ENCODE measurements at places on chromosomes 13 and 19.

- no peak for DNase-seq
Observed at GRCh38 chr19:334296-335071, 10.1 kb downstream of the MIER2 start.

GRCh38 chr19:6568010-6568526 is 22.9 kb downstream of the CD70 start:
- no peak for DNase-seq

GRCh38 chr19:16087940-16088339 is 11.6 kb downstream of the TPM4 start:
- DNase-seq: no peak

DNA sequence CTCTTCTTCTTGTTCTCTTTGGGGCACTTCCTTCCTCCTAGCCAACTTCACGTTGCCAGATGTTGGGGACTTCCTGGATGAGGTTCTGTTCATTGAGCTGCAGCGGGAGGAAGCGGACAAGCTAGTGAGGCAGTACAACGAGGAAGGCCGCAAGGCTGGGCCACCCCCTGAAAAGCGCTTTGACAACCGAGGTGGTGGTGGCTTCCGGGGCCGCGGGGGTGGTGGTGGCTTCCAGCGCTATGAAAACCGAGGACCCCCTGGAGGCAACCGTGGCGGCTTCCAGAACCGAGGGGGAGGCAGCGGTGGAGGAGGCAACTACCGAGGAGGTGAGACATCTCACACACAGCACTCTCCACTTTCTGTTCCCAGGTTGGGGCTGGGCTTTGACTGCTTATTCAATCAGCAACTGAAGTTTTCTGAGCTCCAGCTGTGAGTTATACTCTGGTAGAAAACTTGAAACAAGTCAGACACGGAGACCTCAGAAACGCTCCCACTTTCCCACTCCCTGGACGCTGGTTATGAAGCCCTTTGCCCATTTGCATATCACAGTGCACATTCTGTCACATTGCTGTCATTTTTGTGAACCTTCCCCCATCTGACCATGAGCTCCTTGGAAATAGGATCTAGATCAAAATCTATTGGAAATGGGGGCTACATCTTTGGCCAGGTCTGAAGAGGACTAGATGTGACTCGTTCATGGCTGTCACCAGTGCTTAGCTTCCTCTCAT is 7.2 kb upstream of the CCDC97 start:
- DNase-seq: no peak

DNA sequence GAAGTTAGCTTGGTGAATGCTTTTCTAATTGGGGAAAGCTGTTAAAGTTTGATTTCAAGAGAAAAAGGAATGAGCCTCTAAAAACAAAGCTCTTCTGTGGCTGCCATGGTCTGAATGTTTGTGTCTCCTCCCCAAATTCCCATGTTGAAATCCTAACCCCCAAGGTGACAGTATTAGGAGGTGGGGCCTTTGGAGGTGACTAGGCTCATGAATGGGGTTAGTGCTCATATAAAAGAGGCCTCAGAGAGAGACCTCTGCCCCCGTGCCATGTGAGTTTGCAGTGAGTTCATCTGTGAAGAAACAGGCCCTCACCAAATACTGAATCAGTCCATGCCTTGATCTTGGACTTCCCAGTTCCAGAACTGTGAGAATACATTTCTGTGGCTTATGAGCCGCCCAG is 56.5 kb downstream of the ARHGEF7 start:
- DNase-seq: peak; percentile 8

DNA sequence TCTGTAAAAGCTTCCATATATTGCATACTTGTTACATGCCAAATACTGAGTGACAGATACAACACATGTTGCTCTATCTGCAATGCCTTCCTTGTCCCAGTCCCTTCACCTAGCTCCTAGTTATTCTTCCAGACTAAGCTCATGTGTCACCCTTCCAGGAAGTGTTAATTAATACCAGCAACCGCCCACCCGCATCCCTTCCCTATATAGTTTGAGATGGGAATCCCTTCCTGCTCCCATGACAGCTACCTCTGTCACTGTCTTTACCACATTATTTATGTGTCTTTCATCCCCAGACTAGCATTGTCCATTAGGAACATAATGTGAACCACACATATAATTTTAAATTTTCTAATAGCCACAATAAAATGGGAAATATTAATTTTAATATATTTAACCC is 49.5 kb upstream of the FRY start:
- DNase-seq: no peak

- DNase-seq: no peak
Observed at GRCh38 chr19:56725829-56726424, 54.4 kb upstream of the ZNF835 start.
